ENCODE measurements at places on chromosomes 5 and 9. TPM values are rescaled to one million over a fixed set of nuclear protein-coding genes. Genes with fewer than 3 reads are reported as not detected.

NTRK2 gene
- total RNA-seq = not detected

CCIN gene
- total RNA-seq = 0.38 TPM

CANX gene
- total RNA-seq = 518 TPM

TTC16 gene
- not detected for total RNA-seq

FAM81B gene
- under 0.01 TPM for total RNA-seq
